ENCODE measurements at places on chromosomes 7 and 10.

- DNase-seq: peak; percentile 96
These were observed 76.6 kb upstream of the HGF start for GRCh38 chr7:81846398-81846797.

- no peak for DNase-seq
These were observed 545.5 kb upstream of the MGMT start for GRCh38 chr10:128921389-128922022.

- no peak for DNase-seq
These were observed 192.2 kb downstream of the CAMK1D start for GRCh38 chr10:12541446-12542067.

DNA sequence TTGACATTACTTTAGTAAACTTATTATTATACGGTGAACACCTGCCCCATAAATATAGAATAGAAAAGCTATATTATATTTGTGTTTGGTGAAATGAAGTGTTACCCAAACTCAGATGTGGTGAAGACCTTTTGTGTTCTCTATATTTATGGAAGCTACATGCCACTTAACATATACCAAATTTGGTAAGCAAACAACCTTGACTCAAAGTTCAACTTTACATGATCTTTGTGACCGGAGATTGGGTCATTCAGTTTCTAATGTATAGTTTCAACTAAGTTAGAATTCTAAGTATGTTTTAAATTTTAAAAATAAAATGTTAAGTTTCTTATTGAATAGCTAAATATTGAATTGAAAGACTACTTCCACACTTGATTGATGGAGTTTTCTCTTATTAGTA, 288.6 kb upstream of the SEMA3D start:
- DNase-seq: no peak

DNA sequence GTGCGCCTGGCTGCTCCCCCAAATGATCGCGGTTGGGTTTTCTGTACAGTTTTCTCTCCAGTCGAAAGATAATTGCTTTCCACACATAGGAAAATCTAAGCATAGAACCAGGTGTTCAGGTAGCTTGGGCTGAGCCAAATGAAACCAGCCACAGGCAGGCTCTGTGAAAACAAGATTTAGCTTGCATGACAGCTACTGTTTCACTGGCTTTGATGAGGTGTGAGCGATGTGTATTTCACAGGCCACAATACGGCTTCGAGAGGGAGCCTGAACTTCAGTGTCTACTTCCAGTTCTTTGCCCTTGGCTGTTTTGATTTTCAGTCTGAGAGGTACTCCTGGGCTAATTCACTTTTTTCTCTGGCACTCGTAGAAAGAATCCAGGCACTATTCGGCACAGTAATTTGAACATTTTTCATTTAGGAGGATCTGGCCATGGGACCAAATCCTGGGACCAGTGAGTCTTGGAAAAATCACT, 110.5 kb downstream of the JCAD start:
- DNase-seq: no peak

GRCh38 chr7:42193471-42194129, 43.4 kb downstream of the GLI3 start:
- no peak for DNase-seq

GRCh38 chr7:112485766-112486165, 5.0 kb downstream of the LSMEM1 start:
- DNase-seq: no peak

GRCh38 chr10:74055383-74056049, 57.6 kb downstream of the VCL start:
- no peak for DNase-seq

GRCh38 chr7:158366346-158366745, 221.3 kb downstream of the PTPRN2 start:
- DNase-seq: no peak

GRCh38 chr7:125218076-125218475, 288.5 kb upstream of the POT1 start:
- no peak for DNase-seq

GRCh38 chr7:129914536-129915272, 38.1 kb downstream of the UBE2H start:
- no peak for DNase-seq

DNA sequence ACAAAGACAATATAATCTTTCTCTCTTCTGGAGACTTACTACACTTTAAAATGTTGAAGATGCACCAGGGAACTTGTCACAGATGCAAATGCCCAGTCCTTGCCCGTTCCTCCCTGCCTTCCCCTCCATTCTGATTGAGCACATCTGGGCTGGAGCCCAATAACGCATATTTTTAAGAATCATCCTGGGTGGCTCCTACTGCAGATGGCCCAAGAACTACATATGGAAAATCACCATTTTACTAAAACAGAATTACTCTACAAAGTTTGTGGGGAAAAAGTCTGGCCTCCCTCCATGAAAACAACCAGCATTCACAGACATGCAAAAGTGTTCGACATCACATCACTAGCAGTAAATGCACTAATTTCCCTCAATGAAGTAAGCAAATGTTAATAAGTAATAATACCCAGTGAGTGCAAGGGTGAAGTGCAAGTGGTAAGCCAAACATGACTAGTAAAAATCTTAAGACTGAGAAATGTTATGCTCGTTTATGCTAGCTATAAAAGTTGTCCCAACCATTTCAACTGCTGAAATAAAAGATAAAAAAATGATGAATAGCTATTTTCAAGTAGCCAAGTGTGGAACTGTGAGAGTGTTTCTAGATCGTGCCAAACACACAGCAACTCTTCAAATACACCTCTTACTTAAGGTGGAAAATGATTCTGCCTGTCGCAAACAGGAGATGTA, 43.5 kb downstream of the TSPAN12 start:
- no peak for DNase-seq

DNA sequence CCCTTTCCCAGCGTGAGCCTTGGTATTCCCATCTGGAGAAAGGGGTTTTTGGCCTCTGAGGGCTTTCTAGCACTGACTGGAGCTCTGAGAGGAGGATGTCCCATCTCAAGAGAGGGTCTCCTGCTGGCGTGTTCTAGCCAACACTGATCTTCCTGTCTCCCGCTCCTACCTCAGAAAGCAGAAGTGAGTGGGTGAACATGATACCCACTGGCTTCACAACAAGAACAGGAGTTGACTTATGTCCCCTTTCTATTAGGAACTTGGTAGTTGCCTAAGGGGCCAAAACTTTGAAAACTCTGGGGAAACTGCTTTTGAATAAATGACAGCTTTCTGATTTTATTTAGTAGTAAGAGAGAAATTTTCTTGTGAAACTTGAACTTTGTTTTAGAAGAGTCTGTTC, 113.1 kb upstream of the ADCY1 start:
- no peak for DNase-seq

DNA sequence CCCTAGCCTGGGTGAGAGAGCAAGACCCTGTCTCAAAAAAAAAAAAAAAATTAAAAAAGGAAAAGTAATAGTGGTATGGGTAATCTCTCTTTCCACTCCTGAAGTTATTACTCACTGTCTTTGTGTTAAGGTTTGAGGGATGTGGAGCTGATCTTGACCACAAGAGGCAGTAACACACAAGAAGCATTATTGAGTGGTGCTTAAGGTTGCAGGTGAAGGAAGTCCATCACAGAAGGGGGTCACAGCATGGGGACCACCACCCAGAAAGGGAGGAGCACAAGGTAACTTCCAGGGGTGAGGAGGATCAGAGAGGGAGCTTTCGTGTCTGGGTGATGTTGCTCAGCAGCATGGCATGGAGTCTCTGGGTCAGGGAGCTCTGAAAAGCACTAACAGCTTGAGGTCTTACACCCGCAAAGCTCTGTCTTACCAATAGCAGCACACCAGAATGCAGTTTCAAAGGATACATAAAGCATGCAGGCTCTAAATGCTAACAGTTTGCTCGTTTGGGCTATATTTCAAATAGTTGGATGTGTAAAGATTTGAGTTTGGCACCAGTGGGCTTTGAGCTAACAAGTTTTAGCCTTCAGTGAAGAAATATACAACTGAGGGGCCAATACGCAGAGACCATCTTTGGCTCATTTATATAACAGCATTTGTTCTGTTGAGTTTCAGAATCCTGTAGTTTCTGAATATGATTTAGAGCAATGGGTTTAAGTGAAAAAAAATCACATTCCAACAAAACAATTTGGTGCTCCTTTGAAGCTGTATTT, 100.4 kb upstream of the DNAJC1 start:
- DNase-seq: no peak

DNA sequence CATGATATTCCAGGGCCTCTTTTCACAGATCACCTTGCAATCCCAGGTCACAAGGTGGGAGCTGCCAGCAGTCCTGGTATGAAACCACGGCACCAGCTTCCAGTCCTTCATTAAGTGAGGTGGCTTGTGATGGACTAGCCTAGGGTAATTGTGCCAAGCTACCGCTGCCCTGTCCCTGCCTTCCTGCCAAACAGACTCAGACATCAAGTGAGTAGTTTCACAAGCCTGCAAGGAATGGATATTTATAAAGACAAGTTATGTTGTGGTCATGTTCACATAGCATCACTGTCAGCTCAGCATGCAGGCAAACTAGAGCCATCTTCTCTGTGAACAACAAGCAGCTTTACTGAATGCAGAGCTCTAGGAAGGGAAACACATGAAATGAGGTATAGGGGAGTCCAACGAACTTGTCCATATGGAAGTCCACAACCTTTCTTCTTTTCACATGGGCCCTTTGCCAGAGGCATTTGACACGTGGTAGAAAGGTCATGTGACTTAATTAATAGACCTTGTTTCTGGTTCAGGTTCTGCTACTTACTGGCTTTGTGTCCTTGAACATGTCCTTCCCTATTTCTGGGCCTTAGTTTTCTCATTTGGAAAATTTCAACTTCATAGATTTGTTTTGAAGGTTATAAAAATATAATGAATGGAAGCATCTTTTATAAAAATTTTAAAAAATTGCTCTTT, 1061.2 kb downstream of the KCNMA1 start:
- DNase-seq: no peak

DNA sequence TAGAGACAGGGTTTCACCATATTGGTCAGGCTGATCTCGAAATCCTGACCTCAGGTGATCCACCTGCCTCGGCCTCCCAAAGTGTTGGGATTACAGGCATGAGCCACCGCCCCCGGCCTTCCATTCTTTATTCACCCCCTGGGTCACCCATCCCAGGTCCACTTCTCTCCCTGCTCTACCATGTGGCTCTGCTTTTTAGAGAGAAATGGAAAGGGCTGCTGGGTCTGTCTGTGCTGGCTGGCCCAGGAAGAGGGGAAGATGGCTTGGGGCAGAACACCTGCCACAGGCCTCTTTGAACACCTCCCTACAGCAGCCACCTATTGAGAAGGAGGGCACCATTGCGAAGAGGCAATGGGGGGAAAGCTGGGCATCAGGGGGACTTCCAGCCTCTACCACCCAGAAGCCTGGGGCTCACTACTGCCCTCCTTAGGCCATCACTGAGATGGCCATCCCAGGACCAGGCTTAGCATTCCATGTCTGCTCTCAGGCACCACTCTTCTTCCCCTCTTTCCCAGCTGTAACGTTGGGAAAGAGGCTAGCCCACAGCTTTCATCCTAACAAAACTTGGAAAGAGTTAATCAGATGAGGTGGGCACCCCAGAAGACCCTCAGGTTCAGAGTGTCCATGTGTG, 256.3 kb downstream of the GRID1 start:
- DNase-seq: no peak

DNA sequence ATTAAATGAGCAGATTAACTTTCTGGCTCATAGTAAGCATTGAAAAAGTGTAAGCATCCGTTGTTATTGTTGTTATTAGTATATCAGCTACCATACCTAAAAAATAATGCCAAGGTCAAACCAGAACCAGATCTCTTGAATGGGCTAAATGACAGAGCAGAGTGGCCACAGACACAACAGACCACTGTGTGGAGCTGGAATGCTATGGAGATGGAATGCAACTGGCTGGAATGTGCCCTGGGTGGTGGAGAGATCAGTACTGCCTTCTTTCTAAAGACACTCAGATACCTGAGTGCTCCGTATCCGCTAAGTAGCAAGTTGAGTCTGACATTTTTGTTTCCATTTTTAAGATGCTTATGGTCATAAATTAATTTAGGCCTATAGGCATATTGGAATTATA, 20.5 kb upstream of the DNAJB12 start:
- DNase-seq: no peak

- DNase-seq: no peak
These were observed 348.8 kb downstream of the SUGCT start for GRCh38 chr7:40483630-40484029.

DNA sequence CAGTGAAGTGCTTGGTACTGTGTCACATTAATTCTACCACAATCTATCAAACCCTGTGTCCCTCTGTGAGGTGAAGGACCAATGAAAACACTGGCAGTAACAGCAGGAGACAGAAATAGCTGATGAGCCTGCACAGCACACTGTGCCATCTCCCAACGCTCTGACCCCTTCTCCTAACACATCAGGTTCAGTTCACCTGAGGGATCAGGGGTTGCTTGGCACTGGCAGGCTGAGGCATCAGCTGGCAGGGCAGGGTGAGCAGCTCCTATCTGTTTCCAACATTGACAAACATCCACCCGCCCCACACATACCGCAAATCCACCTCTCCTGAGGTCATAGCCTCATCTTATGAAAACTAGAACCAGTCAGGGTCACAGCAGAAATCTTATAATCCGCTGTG, 120.9 kb downstream of the ICA1 start:
- no peak for DNase-seq

- DNase-seq: no peak
These were observed 205.0 kb downstream of the BBS9 start for GRCh38 chr7:33334349-33334748.

DNA sequence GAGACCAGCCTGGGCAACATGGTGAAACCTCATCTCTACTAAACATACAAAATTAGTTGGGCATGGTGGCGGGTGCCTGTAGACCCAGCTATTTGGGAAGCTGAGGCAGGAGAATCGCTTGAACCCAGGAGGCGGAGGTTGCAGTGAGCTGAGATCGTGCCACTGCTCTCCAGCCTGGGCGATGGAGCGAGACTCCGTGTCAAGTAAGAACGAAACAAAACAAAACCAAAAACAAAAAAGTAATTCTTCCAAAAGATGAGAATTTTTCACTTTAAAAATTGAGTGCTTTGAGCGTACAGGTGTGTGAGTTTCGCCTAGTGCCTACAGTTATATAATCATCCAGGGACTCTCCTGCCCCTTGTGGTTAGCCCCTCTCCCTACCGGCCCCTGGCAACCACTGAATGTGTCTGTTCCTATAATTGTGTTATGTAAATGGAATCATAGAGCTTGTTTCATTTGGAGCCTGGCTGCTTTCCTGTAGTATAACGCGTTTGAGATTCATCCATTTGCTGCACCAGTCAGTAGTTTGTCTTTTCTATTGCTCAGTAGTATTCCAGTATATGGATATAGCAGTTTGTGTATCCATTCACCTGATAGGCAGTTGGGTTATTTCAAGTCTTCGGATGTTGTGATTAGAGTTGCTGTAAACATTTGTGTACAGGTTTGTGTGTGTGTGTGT, 80.0 kb downstream of the RBM33 start:
- DNase-seq: no peak

- no peak for DNase-seq
These were observed 54.9 kb downstream of the ZNF800 start for GRCh38 chr7:127337581-127337980.

- DNase-seq: peak; percentile 65
These were observed 55.9 kb downstream of the UPF2 start for GRCh38 chr10:11986593-11987216.

DNA sequence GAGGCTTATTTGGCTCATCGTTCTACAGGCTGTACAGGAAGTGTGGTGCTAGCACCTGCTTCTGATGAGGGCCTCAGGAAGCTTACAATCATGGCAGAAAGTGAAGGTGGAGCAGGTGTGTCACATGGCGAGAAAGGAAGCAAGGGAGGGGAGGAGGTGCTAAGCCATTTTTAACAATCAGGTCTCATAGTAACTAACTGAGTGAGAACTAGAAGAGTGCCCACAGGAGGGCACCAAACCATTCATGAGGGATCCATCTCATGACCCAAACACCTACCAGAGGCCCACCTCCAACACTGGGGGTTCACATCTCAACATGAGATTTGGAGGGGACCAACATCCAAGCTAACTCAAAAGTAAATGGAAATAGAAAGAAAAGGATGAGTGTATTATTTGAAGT, 78.1 kb downstream of the CXCL12 start:
- DNase-seq: no peak

Data from inflammatory macrophage treated with lipopolysaccharide for 4 hours (primary cell).